Retinal pigment epithelial cell (primary cell): ENCODE measurements at places on chromosomes 1 and 21.

GRCh38 chr1:161241682-161242081 is 3.7 kb upstream of the NR1I3 start:
- DNase-seq, result no peak

GRCh38 chr1:17370618-17371017 is 1.4 kb upstream of the PADI6 start:
- no peak for DNase-seq

DNA sequence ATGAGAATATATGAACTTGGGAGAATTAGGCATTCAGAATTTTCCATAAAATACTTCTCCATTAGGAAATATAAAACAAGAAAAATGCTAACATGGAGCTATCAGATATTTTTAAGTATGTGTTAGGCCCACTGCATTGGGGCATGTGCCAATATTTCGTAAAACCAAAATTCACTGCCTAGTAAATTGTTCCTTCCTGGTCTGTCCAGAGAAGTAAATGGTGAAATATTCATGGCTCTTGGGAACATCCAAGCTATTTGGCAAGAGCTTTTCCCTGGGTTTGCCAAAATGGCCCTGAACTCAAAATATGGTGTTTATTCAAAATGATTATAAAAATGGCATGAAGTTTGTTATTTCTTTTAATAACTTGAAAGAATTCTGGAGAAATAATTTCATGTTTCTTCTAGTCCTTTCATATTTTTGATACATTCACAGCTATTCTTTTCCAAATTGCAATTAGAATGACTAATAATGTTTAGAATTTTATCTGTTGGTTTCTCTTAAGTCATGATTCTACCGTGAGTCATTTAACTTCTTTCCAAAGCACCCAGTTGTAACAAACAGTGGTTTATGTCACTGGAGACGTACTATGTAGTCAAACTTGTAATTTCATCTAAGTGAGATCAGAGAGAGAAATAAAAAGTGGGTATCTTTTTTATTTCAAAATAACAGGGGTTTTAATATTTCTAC is 25.7 kb upstream of the SLC19A2 start:
- DNase-seq, result peak; percentile 41

DNA sequence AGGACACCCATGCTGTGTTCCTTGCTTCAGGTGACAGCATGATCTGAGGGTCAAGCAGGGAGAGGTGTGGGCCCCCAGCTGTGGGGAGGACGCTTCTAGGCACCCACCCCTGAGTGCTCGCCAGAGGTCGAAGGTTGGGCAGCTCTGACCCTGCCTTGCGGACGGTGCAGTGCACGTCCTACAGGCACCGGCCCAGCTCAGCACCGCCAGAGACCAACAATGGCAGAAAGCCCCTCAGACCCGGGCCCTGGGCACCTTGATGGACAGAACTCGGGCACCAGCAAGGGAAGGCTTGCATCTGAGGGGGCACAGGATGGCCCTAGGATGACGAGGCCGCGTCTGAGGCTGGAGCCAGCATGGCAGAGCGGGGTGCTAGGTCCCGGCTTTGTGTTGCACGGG is 24.7 kb downstream of the NADK start:
- no peak for DNase-seq

DNA sequence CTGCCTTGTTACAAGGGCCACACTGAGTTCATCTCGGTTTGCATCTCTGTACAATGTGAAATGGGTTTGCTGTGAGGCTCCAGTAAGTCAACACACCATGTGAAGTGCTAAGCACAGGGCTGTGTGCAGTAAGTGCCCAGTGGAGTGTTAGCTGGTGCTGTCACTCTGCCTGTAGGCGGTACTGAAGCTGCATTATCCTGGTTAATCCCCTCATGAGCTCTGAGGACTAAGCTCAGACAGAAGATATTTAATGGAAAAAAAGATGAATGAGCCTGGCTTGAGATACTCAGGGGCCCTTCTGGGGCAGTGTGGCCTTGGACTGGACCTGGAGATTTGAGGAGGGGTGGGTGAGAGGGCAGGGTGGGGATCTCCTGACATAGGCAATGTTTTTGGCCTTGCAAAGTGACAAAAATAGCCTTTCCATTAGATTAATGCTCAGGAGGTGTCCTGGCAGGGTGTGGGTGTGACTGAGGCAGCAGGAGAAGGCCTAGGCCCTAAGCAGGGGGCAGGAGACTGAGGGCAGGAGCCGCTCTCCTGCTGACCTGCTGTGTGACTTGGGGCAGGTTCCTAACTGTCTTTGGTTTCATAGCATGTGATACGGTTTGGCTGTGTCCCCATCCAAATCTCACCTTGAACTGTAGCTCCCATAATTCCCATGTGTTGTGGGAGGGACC is 570.5 kb downstream of the PTPRU start:
- no peak for DNase-seq

DNA sequence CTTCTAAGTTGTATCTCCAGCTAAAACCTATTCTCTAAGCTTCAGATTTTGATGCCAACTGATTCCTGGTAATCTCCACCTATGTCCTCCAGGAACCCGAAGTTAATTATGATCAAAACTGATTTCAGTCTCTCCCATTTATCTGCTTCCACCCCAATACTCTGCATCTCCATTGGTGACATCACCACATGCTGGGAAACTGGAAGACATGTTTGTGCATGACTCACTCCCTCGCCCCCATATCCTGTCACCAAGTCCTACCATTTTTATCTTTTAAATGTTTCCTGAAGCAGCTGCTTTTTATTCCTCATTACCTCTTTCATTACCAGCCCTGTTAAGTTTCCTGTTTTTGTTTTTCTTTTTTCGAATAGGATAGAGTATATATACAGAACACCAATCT is 228.5 kb downstream of the LRRC40 start:
- no peak for DNase-seq

GRCh38 chr1:27779122-27779521 is 6.1 kb downstream of the STX12 start:
- DNase-seq, result no peak

DNA sequence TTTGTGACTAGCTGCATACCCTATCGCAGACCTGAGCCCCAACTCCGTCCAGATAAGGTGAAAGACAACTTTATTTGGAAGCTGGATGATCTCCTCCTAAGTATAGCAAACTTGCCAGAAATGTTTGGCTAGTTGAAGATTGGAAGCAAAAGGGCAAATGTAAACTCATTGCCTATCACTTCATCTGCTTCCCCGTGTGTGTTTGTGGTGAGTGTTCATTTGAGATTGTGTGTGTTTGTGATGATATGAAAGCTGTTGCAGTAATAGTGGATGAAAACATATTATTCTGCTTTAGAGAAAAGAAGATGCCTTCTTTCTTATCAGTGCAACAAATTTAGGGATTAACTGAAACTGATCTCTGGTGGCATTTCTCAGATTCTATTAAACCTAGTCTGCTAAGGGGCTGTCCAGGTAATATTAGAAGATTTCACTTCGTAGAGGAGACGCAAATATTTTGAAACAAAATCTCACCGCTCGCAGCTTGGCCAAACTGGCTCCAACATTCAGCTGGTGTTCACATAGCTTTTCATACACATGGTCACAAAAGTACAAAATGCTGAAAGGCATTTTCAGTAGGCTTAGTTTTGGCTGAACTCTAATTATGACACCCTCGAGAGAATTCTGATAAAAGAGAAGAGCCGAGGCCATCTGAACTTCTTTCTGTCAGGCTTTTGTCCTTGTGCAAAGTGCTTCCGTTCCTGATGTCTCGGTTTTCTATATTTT is 1.1 kb downstream of the TBX19 start:
- DNase-seq, result no peak

DNA sequence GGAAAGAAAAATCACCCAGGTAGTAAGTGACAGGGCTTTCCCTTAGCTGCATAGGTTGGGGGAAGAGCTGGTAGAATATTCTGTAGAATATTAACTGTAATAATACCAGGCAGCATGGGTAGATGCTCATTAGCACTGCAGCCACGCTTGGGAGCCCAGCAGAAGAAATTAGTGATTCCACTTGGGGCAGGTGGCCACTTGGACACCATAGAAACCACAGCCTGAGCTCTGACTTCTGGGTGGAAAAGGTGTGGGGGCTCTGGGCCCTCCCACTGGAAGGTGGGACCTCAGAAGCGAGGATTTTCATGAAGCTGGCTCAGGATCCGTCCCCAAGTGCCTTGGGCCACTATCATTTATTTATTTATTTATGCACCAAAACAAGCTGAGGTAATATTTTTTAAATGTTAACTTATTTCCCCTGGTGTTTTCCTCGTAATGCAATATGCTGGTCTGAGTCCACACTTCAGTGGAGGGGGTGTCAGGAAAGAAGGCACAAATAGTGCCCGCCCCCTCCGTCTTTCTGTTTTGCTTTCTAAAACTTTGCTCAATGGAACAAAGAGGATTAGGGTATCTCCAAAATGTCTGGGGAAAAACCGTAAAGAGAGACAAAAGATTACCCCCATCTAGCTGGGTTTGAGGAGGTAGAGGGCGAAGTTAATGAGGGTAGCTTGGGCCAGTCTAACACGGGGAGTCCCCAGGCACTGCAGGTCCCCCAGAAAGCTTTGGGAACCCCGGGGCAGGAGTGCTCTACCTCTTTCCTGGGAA is 75.2 kb upstream of the GADD45A start:
- no peak for DNase-seq

GRCh38 chr1:201041011-201041410 is 17.5 kb upstream of the KIF21B start:
- DNase-seq, result no peak

DNA sequence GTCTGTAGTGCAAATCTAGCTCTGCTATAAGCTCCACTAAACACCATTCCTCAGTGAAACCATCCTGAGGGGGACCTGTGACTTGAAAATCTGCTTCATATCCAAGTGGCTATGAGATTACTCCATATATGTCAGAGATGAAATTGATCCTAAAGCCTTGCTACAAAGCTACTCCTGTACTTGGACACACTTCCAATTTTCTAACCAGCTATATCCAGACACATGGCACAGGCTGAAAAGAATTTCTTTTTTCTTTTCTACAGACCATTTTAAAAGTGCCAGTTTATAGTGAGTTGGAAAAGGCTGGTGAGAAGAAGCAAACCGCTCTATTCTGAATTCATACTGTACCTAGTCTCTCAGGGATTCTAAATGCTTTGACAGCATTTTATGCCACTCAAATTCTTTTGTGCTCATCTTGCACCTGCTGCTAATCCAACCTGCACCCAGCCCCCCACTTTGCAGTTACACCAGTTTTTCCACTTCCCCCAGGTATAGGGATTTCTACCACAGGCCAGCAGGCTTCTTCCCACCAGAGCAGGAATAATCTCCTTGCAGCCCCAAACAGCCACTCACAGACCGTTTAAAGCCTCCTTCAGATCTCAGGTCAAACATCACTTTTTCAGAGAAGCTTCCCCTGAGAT is 112.5 kb downstream of the RERE start:
- no peak for DNase-seq

GRCh38 chr1:222555992-222556615 is 8.2 kb upstream of the HHIPL2 start:
- DNase-seq, result peak; percentile 93

DNA sequence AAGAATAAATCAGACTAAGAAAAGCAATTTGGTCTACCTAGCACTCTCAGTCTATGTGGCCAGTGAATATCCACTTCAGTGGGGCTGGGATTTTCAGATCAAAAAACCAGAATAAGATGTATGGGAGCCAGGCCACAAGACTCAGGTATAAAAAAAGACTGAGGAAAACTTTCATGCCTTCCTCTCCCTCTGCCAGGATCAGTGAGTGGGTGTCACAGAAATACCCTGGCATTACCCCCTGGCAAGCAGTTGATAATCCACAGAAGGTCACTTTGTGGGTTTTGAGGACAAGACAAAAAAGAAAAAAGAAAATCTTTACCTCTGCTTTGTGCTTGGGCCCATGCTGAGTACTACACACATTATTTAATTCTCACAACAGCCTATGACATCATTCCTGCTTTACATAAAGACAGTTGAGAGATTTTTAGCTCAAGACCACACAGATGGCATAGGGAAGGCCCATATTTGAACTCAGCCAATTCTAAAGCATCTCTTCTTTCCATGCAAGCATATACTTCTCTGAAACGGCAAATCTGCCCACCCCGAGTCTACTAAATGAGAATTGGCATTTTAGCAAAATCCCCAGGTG is 57.6 kb downstream of the DESI2 start:
- DNase-seq, result no peak

- no peak for DNase-seq
Measured at GRCh38 chr1:205191622-205192021, 19.9 kb downstream of the DSTYK start.

DNA sequence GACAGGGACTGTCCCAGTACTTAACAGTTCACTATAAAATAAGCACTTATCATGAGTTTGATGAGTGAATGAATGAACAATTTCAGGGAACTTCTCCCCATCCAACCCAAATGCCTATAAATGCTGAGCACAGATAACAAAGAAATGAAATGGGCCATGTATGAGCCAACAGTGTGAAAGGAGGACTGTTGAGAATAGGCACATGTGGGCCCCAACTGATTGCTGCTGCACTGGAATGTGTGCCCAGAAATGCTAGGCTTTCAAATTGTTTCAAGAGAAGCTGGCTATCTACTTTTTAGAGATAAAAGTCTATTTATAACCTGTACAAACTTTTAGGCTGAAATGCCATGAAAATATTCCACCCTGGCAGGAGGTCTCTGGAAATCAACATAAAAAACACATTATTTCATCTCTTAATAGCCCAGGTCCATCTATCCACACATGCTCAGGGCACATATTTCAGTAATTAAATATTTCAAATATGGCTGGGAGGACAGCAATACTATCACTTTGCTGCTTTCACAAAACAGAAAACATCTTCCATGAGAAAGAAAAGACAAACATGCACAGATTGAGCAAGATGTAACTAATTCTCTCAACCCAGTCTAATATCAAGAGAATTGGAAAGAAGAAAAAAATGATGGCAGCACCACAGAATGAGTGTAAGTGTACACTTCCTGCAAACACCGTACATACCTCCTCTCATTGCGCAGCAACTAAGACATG is 49.8 kb downstream of the COLGALT2 start:
- DNase-seq, result no peak

- no peak for DNase-seq
Measured at GRCh38 chr1:31102501-31102950, 37.0 kb upstream of the PUM1 start.

GRCh38 chr1:20386323-20387081 is 95.8 kb downstream of the VWA5B1 start:
- DNase-seq, result no peak

- DNase-seq, result no peak
Measured at GRCh38 chr1:204065986-204066300, 7.0 kb upstream of the SOX13 start.

- DNase-seq, result no peak
Measured at GRCh38 chr1:31524186-31524901, 52.0 kb upstream of the TINAGL1 start.

DNA sequence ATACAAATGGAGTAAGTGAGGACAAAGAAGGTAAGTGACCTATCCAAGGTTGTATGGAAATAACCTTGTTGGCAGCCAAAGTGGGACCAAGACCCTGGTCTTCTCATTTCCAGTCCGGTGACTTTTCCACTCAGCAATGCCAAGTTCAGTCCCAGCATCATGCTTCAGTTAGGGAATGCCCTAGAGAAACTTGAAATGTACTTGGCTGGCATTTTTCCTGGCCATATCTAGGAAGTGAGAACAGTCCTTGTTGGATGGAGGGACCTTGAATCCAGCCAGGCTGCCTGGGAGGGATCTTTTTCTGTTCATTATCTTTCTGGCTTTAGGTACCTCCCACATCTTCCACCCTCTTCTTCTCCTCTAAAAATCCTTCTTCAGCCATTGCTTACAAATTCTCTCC is 76.8 kb upstream of the UBE2U start:
- no peak for DNase-seq

GRCh38 chr1:202317941-202318925 is 23.5 kb downstream of the UBE2T start:
- DNase-seq, result no peak

GRCh38 chr21:45581322-45581712 is 39.1 kb upstream of the SLC19A1 start:
- no peak for DNase-seq
